Gastroesophageal sphincter (tissue), 4 donors: ENCODE measurements at places on chromosomes 7 and 10. TPM values are rescaled to one million over a fixed set of nuclear protein-coding genes. Genes with fewer than 3 reads are reported as not detected.

The LBX1 gene
- total RNA-seq: not detected

The INMT gene
- 115 TPM for total RNA-seq

The OR2A12 gene
- total RNA-seq: not detected

The MKI67 gene
- 1.9 TPM for total RNA-seq

The AIMP2 gene
- 42.6 TPM for total RNA-seq

The TUBB8 gene
- total RNA-seq: not detected

The FAM25A gene
- total RNA-seq: not detected

The RHEB gene
- 175 TPM for total RNA-seq

The CALCR gene
- not detected for total RNA-seq

The CRTAC1 gene
- total RNA-seq: 1.9 TPM
